Activated CD8-positive, alpha-beta memory T cell treated with anti-CD3 and anti-CD28 coated beads for 48 hours (primary cell): ENCODE measurements at places on chromosomes 6 and 20.

DNA sequence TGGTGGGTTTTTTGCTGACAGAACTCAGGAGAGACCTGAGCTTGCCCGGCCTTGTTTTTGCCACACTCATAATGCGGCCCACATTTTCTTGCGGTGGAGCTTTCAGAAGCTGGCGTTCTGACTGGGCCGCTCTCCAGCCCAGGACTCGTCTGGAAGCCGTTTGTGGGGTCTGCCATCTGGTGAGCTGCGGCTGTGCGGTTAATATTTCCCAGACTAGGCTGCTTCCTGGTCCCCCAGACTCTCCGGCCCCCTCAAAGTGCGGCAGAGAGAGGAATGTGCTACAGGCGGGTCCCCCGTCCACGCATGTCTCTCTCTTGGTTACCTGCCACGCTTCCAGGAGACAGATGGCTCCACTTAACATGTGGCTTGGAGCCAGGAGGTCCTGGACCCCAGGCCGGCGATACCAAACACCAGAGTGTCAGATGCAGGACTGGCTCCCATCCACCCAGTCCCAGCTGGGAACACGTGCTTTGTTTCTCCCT lies 128.9 kb upstream of the PMEPA1 start:
- DNase-seq = no peak

- no peak for DNase-seq
These were observed 85.5 kb upstream of the TENT5A start for GRCh38 chr6:81838031-81838430.

- no peak for DNase-seq
These were observed 213.6 kb upstream of the PLCB4 start for GRCh38 chr20:8855315-8855714.

- no peak for DNase-seq
These were observed 46.3 kb downstream of the CYP39A1 start for GRCh38 chr6:46606338-46606737.

- DNase-seq = no peak
These were observed 82.3 kb upstream of the CD83 start for GRCh38 chr6:14035071-14035847.

- no peak for DNase-seq
These were observed 41.4 kb downstream of the MAP3K7 start for GRCh38 chr6:90545448-90545847.

- no peak for DNase-seq
These were observed 11.9 kb downstream of the C6orf52 start for GRCh38 chr6:10682355-10682988.
